Transverse colon (tissue), 4 donors: ENCODE measurements at places on chromosomes 11 and 22.
A peak's percentile ranks its signal among the peaks of the same experiment; 100 is the strongest.

- peak; percentile 46 for DNase-seq
Observed at GRCh38 chr11:111540114-111540936, at the start of gene LAYN. Gene LAYN (plus strand): TSS chr11:111540720. CDS start chr11:111540844, 124 bp downstream.

- no peak for DNase-seq
Observed at GRCh38 chr11:70328556-70328955, 58.1 kb downstream of the PPFIA1 start.

DNA sequence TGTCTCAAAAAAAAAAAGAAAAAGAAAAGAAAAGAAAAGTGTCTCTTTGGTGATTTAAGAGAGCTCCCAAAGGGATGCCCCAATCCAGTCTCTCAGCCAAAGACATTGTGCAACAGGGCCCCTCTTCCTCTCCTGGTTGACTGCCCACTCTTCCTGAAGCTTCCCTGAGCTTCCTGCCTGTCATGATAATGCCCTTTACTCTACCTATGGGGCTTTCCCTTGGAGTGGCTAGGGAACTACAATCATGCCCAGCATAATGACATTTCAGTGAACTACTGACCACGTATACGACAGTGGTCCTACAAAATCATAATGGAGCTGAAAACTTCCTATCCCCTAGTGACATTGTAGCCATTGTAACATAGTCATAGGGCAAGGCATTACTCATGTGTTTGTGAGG, 118.0 kb downstream of the RASSF10 start:
- DNase-seq, result no peak

DNA sequence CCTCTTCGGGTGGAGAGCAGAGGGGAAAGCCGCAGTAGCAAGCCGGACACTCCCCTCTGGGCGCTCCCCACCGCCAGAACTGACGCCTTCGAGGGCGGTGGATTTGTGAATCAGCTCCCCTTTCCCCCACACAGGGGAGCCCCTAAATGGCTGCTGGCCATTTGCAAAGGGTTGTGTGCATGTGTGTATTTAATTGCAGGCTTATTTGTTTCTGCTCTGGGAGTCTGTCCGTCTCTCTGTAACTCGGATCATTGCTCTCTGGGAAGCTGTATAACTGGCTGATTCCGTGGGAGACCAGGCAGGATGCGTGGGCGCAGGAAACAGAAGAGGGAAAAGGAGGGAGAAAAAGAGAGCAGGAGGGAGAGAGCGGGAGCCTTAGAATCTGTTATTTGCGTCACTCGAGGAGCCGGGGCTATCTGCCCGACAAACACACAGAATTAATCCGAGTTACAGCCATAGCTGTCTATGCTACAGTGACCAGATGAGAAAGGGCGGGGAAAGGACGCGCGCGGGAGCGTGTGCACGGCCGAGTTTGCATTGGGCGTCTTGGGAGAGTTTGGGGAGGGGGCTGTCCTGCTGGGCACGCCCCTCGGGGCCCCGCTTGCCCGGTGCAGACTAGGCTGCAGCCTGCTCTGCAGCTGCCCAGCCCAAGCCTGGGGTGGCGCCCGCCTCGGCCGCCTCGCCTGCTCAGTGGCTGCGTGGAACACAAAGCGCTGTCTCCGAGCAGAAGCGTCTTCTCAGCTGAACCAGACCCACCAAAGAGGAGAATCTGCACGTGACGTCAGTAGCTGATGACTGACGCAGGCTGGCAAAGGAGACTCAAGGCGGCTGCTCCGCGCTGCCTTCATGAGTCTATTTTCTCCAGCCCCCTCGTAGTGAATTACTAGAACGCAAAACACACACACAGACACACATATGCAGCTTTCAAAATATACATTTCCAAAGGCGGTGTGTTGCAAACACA, 105.3 kb upstream of the HSD17B12 start:
- DNase-seq, result no peak

- no peak for DNase-seq
Observed at GRCh38 chr22:34294476-34294875, 374.2 kb upstream of the LARGE1 start.

- peak; percentile 62 for DNase-seq
Observed at GRCh38 chr11:13963949-13964770, 1.6 kb downstream of the SPON1 start.

DNA sequence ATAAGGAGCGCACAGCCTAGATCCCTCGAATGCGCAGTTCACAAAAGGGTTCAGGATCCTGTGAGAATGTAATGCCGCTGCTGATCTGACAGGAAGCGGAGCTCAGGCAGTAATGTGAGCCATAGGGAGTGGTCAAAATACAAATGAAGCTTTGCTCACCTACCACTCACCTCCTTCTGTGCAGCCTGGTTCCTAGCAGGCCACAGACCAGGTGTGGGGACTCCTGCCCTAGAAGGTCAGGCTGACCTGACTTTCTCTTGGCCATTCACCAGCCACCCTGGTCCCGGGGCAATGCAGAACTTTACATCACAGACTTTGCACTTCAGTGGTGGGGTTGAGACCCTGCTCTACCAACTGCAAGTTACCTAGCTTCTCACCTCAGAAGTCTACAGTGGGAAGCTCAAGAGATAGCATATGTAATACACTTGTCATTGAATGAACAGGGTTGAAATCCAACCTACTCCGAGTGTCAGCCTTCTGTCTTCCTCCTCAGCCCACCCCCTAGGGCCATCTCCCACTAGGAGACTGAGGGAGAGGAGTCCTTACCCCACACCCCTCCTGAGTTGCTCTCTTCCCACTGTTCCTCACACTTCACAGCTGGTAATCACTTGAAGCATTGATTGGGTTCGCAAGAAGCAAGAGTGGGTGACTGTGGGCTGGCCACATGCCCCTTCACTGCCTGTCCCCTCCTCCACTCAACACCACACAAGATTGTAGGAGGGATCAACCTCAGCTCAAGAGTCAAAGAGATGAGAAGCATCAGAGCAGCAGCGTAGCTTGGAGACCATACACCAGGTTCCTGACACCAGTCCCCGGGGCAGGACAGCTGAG, 2.0 kb upstream of the KCNJ1 start:
- DNase-seq, result no peak

GRCh38 chr11:43403357-43404231, 44.9 kb downstream of the TTC17 start:
- no peak for DNase-seq
